Activated T-cell treated with anti-CD3 and anti-CD28 coated beads, Interleukin-2, amount 50 U/mL, for 72 hours (primary cell): ENCODE measurements at places on chromosomes 4 and X. TPM values are rescaled to one million over a fixed set of nuclear protein-coding genes. Genes with fewer than 3 reads are reported as not detected.

DNA sequence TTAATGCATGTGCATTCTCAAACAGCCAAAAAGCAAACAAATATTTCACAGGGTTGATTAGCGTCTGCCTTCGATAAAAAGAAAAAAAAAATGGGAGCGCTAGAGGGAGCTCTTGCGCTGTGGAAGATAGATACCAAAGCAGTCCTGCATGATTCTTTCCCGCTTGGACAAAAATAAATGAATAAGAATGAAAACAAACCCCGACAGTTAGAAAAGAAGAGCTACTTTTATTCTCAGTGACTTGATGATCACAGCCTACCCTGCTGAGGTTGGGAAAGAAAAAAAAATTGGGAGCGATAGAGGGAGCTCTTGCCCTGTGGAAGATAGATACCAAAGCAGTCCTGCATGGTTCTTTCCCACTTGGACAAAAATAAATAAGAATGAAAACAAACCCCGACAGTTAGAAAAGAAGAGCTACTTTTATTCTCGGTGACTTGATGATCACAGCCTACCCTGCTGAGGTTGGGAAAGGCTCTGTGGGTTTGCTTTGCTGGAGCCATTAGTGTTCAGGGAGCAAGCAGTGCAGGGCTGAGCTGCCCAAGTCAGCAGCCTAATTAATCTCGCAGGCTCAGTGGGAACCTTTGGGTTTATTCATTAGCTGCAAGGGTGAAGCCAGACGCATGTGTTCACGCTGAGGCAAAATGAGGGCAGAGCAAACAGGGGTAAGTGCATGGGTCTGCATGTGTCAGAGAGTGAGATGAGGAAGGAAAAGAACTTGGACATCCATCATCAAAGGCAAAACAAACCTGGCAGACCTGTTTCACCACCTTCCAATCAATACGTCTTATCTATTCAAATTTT is 249.3 kb upstream of the PRKX start:
- DNase-seq: no peak

GRCh38 chr4:107034091-107034995 is 1.8 kb downstream of the DKK2 start:
- DNase-seq: peak; percentile 2

The MAGEA1 gene
- total RNA-seq: not detected

The CYLC1 gene
- not detected for total RNA-seq

The CFAP97 gene
- total RNA-seq: 51.8 TPM

- no peak for DNase-seq
These were observed 99.6 kb upstream of the CCSER1 start for GRCh38 chr4:90027565-90027964.

The VEGFD gene
- total RNA-seq: not detected

GRCh38 chr4:121321466-121321865 is 59.4 kb downstream of the QRFPR start:
- DNase-seq: no peak

DNA sequence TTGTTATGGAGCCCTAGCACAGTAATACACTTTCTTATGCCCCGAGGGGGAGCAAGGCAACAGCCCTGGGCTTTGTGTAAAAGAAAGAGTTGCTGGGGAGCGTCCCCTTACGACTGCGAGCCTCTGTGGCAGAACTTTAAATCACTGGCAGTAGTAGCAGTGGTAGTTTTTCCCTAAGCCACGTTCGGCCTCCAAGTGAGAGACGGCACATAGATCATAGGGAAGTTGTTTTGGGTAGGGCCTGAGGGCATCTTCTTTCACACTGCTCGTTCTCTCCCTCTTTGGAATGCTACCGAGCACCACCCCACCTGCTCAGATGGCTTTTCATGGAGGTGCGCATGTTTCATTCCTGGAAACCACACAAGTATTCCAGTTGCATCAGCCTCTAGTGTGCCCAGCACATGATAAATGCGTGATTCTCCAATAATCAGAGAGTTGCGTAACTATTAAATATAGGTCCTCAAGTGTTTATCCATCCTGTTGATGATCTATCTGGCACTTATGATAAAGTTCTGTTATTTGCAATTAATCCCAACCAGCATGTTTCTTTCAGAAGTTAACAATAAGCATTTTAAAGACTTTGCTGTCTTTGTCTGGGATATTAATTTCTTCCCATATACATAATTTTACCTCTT is 7.0 kb upstream of the SYNPO2 start:
- no peak for DNase-seq

The MAGEA3 gene
- not detected for total RNA-seq

The FRMPD4 gene
- not detected for total RNA-seq

The LGI2 gene
- total RNA-seq: not detected

The INTU gene
- 0.60 TPM for total RNA-seq

The LUZP4 gene
- total RNA-seq: not detected

DNA sequence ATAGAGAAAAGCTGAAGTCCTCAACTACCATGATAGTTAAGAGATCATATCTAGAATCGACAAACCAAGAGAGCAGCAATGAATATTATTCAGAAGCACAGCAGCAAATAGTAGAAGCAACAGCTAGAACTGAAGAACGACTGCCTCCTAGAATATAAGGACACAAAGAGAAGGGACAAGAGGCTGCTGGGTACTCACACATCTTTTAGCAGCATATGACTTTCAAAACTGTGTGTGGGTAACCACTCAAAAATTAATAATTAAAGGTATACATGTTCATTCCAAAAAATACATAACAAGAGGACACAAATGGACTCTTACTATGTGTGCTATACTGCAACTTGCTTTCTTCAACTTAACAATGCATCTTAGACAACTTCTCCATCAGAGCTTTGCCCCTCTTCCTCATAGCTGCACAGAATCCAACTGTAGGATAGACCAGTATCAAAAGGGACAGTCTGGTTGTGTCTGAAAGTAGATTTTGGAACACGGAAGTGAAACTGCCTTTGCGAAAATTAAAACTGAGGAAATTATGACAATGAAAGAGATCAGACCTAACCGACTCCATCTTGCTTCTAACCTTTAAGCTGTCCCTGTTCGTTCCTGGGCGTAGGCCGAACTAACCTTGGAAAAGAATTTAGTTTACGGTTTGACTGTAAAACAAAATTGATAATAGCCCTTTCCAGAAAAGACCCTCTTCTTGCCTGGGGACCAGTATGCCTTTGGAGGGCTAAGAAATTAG is 125.7 kb downstream of the SH3KBP1 start:
- no peak for DNase-seq

The ENOPH1 gene
- total RNA-seq: 57.0 TPM

GRCh38 chr4:111602848-111603247 is 542.4 kb upstream of the FAM241A start:
- no peak for DNase-seq

The PRDM8 gene
- 3.3 TPM for total RNA-seq

The SHROOM3 gene
- 0.09 TPM for total RNA-seq

DNA sequence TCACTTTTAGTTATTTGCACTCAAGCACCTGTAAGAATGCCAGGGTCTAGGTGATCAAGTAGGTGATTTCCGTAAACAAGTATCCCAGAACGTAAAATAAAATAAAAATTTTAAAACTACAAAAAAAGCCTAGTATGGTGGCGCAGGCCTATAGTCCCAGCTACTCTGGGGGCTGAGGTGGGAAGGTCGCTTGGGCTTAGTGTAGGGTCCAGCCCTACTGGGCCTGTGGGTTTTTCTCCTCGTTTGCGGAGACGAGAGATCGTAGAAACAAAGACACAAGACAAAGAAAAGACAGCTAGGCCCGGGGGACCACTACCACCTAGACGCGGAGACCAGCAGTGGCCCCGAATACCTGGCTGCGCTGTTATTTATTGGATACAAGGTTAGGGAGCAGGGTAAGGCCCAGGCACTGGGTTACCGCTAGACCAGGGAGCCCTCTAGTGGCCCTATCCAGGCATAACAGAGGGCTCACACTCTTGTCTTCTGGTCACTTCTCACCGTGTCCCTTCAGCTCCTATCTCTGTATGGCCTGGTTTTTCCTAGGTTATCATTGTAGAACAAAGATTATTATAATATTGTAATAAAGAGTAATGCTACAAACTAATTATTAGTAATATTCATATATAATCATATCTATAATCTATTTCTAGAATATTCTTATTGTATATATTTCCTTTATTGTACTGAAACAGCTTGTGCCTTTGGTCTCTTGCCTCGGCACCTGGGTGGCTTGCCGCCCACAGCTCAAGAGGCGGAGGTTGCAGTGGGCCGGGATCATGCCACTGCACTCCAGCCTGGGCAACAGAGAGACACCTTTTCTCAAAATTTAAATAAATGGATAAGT is 38.4 kb downstream of the SAGE1 start:
- DNase-seq: peak; percentile 52
